ENCODE measurements at places on chromosomes 6 and 20.

DNA sequence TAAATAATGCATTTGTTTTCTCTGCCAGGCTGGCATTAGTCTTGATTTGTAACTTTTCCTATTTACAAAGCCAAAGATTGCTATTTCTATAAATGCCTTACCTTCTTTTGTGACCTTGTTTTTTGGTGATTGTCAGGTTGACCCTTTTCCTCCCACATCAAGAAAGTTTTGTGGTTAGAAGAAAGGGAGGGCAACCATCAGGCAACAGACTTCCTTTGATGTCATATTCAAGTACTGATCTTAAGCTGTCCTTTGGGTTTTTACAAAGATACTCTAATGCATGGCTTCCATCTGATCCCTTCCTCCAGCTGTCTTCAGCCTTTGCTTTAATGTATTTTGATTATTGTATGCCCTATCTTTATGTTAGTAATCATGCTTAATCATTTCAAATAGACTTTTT, 23.9 kb downstream of the RNF217 start:
- no peak for DNase-seq

DNA sequence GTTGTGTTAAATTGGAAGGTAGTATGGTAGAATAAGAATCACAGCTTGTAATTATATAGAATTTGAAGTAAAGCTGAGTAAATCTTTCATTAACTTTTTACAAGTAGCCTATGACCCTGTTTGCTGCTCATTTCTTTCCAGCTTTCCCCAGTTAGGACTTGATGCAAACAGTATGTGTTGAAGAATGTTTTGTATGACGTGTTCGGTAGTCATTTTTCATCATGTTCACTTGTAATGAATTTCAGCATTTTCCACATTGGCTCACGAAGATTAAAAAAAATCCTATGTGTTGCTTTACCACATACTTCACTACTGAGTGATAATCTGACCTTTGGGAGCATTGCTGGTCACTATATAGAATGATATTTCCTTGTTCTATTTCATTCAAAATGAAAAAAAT, 162.4 kb downstream of the CDKAL1 start:
- no peak for DNase-seq

DNA sequence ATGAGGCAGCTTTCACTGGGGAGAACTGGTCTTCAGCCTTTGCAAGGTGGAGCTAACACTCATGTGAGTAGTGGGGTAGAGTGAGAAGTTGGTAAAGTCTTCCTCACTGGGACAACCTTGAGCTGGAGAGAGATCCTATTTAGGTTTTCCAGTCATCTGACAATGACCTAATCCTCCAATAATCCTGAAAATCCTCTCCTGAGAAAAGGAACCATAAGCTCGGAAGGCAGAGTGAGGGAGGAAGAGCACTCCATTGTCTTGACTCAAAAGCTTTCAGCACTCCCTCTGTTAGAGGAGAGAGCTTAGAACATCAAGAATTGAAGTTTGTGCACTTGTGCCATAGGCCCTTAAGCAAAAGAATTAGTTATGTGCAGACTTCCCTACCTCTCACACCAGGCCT, 77.8 kb downstream of the TRAM2 start:
- no peak for DNase-seq

- no peak for DNase-seq
Measured at GRCh38 chr6:169175360-169175887, 78.2 kb downstream of the THBS2 start.

GRCh38 chr6:2966347-2966746, 5.0 kb downstream of the SERPINB6 start:
- no peak for DNase-seq

Data from right renal pelvis (tissue), 4 donors.